Body of pancreas (tissue), 4 donors: ENCODE measurements at places on chromosomes 11 and 22. TPM values are rescaled to one million over a fixed set of nuclear protein-coding genes. Genes with fewer than 3 reads are reported as not detected.

APOL1 gene
- 5.2 TPM for total RNA-seq

GRCh38 chr11:44248109-44248508, 61.8 kb downstream of the ALX4 start:
- DNase-seq, result no peak

- no peak for DNase-seq
Measured at GRCh38 chr22:50418624-50419023, 56.2 kb downstream of the SBF1 start.

GRCh38 chr11:88375927-88376470, 38.5 kb upstream of the CTSC start:
- DNase-seq, result no peak

DNA sequence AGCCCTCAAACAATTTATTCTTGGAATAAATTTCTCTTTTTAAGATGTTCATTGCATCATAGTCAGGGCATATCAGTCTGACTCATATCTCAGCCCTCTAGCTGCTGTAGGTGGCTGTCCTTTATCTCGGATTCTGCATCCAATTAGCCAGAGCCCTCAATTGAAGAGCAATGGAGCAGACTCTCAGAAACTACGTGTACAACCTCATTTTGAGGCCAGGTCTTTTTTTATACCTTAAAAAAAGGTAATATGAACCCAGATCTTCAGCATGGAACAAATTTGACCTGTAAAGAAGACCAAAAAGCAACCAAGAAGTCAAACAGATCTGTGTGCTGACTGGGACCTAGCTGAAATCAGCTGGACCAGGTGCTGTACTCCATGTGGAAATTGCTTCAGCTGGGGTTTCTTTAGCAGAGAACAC, 8.7 kb downstream of the OR52A5 start:
- no peak for DNase-seq

DNA sequence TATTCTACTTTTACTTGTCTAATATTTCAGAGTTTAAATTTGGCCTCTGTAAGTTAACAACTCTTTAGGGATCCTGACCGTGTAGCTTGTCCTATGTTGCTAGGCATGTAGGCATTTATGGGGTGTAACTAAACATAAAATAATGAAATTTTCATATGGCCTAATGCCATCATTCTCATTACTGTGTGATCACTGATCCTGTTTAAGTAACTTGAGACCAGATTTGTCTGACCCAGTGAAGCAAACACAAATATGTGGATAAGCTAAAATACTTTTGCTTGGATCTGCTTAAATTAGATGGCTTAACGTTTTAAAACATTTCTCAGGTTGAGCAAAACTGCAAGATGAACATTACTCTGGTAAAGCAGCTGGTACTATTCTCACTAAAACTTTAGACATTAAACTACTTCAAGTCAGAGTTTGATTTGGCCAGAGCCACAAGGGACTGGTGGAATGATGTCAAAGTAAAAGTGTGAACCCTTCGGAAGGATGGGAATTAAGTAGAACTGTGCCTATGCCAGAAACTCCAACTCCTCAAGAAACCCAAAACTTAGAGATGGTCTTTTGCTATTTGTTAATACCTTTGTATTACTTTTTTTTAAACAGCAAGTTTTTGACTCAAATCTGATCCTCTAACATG, 12.5 kb downstream of the QSER1 start:
- DNase-seq, result no peak

- DNase-seq, result no peak
Measured at GRCh38 chr11:45537614-45538013, 127.8 kb downstream of the CHST1 start.

DNA sequence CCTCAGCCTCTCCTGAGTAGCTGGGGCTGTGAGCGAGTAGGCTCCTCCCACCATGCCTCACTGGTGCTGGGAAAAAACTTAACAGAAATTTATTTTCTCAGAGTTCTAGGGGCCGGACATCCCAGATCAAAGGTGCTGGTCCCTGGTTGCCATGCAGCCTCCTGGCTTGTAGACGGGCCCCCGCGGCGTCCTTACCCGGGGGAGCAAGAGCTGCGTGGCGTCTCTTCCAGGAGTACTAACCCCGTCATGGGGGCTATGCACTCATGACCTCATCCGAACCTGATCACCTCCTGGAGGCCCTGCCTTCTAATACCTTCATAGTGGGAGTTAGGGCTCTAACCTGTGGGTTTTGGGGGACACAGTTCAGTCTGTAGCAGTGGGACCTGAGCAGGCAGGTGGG, 2.6 kb downstream of the TRABD start:
- no peak for DNase-seq

DNA sequence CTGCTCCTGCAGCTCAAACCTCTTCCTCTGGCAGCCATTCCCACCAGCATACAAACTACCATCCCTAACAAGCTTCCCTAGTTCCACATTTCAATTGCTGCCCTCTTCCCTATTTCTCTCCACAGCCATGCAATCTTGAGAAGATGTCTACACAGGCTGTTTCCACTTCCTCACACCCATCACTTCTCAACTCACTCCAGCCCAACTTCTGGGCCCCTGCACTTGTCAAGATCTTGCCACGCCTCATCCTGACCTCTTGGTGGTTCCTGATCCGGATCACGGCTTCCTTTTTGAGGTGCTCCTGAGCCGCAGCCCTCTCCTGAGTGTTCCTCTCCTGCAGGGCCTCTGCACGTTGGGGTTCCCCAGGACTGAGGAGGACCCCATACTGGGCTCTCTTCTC, 22.6 kb downstream of the RPL27A start:
- DNase-seq, result no peak
